ENCODE measurements at places on chromosomes 2 and 18.

GRCh38 chr2:159900343-159900742, 102.3 kb upstream of the CD302 start:
- DNase-seq, result no peak

- no peak for DNase-seq
Observed at GRCh38 chr2:110099038-110099425, 16.6 kb downstream of the MALL start.

GRCh38 chr2:170362871-170363631, 185.1 kb downstream of the MYO3B start:
- no peak for DNase-seq

- no peak for DNase-seq
Observed at GRCh38 chr2:133063775-133064174, 393.8 kb upstream of the LYPD1 start.

DNA sequence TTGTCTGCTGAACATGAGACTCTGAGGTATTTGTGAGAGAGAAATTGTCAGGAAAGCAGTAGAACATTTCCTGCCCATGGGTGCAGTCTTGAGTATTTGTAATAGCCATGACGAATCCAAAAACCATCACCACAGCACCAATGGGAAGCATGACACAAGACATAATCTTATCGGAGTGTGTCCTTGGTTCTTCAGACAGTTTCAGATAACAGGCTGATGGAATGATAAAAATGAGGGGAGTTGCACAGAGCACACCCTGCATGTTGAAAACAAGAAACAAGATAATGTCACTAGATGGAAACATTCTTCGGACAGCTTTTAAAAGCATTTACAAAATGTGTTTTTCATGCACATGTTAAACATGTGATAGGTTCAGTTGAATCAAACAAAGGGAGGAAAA, 56.9 kb downstream of the SLC38A11 start:
- DNase-seq, result no peak

- DNase-seq, result no peak
Observed at GRCh38 chr2:144015655-144016245, 504.2 kb downstream of the ZEB2 start.

DNA sequence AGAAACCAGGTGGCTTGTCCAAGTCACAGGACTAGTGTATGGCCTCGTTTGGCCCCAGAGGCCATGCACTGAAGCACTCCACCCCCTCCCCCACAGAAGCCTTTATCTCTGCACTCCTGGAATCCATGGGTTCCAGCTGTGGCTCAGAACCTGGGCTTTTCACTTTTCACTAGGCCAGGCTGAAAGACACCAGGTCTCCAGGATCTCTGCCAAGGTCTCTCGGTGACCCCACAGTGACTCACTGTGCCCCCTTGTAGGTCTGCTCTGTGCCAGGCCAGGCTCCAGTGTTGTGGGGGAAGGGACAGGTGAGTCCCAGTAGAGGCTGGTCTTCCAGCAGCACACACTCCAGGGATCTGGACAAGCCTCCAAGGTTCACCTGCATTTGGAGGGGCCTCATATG, 31.0 kb upstream of the GLI2 start:
- no peak for DNase-seq

DNA sequence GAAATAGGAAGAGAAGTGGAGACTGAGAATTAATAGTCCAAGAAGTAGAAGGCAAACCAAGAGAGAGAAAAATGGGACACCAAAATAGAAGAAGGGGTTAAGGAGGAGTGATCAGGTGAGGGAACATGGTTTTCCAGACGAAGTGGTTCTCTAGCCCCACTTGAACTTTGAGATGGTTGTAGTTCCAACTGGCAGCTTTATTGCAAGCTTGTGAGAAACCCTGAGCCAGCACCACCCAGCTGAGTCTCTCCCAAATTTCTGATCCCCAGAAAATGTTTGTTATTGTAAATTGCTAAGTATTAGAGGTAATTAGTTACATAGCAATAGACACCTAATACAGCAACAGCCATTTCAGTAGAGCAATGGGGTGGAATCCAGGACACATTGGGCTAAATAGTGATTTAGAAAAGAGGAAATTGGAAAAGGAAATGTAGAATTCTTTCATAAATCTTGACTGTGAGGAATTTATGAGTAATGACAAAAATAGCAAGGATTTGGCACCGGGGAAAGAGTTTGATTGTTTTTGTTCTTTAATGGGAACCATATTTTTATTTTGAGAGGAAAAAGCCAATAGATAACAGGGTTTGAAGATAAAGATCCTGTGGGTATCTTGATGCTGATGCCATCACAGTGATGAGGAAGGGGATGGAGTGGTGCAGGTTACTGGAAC, 62.1 kb upstream of the XDH start:
- no peak for DNase-seq

DNA sequence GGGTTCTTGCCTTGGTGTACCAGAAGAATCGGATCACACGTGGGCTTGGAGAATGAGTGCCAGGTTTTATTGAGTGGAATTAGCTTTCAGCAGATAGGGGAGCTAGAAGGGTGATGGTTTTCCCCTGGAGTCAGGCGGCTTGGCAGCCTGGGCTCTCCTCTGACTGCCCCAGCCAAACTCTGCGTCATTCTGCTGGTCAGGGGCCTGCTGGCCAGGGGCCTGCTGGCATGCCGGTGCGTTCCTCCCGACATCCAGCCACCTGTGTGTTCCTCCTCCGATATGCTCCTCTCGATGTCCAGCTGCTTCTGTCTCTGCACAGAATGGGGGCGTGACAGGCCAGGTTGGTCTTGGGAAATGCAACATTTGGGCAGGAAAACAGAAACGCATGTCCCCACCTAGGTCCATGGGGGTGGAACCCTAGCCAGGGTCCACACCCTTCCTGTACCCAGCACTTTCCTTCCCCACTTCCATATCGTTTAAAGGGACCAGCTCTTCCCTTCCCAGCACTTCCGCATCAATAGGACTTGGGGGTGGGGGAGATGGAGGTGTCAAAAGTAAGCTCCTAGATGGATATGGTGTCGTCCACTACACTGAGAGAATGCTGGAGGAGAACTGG, 85.3 kb downstream of the VWA3B start:
- DNase-seq, result no peak

- no peak for DNase-seq
Observed at GRCh38 chr18:46794607-46795006, 37.8 kb upstream of the ST8SIA5 start.

GRCh38 chr2:233010569-233011267, 2.3 kb downstream of the NGEF start:
- no peak for DNase-seq

- no peak for DNase-seq
Observed at GRCh38 chr2:127421116-127421800, 3.0 kb downstream of the PROC start.

DNA sequence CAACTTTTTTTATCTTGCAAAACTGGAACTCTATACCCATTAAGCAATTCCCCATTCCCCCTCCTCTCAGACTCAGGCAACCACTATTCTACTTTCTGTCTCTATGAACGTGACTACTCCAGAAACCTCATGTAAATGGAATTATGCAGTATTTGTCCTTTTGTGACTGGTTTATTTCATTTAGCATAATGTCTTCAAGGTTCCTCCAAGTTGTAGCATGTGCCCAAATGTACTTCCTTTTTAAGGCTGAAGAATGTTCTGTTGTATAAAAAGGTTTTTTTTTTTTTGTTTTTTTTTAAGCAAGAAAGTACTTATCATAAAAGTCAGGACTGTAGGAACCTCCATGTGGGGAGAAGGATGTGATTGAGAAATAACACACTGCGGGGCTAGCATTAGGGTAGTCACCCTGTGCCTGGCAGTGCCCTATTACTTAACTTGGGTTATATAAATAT, 262.9 kb upstream of the FBXO11 start:
- no peak for DNase-seq

DNA sequence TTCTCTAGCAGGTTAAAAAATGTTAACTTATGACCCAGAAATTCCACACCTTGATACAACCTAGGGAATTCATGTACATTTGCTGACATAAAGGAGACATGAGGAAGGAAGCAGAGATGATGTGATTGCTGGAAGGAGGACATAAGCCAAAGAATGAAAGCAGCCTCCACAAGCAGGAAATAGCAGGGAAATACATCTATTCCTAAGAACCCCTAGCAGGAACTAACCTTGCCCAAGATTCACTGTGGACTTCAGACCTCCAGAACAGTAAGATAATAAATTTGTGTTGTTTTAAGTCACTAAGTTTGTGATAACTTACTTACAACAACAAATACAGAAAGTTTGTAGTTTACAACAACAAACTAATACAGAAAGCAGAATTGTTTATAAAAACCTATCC, 4.6 kb upstream of the DSG4 start:
- no peak for DNase-seq

DNA sequence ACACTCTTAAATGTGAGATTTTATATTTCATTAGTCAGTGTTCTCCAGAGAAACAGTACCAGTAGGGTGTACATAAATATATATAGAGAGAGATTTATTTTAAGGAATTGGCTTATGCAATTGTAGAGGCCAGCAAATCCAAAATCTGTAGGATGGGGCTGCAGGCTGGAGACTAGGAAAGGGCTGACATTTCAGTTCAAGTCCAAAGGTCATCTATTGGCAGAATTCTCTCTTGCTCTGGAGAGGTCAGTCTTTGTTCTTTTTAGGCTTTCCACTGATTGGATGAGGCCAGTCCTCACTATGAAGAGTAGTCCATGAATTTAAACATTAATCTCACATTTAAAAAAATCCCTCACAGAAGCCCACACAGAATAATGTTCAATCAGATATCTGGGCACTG, 170.8 kb upstream of the NCKAP5 start:
- DNase-seq, result no peak

DNA sequence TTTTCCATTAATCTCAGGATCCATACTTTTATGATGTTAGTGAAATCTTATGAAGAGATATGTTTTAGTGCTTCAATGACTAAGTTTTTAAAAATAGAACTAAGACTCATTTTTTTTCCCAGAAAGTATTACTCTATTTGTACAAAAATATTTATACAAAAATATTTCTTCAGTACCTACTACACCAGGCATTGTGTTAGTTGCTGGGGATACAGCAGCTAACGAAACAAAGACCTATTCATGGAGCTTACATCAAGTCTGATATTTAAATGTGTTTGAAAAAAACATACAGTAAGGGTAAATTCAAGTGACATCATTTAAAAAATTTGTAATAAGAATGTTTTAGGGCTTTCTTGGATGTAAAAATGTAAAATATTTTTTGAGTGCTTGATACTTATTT, 11.6 kb downstream of the VAPA start:
- DNase-seq, result no peak

- DNase-seq, result no peak
Observed at GRCh38 chr2:229346816-229347540, 75.9 kb upstream of the PID1 start.

- no peak for DNase-seq
Observed at GRCh38 chr18:23835091-23835490, 145.8 kb downstream of the LAMA3 start.

- no peak for DNase-seq
Observed at GRCh38 chr2:72129681-72130340, 17.9 kb downstream of the CYP26B1 start.

DNA sequence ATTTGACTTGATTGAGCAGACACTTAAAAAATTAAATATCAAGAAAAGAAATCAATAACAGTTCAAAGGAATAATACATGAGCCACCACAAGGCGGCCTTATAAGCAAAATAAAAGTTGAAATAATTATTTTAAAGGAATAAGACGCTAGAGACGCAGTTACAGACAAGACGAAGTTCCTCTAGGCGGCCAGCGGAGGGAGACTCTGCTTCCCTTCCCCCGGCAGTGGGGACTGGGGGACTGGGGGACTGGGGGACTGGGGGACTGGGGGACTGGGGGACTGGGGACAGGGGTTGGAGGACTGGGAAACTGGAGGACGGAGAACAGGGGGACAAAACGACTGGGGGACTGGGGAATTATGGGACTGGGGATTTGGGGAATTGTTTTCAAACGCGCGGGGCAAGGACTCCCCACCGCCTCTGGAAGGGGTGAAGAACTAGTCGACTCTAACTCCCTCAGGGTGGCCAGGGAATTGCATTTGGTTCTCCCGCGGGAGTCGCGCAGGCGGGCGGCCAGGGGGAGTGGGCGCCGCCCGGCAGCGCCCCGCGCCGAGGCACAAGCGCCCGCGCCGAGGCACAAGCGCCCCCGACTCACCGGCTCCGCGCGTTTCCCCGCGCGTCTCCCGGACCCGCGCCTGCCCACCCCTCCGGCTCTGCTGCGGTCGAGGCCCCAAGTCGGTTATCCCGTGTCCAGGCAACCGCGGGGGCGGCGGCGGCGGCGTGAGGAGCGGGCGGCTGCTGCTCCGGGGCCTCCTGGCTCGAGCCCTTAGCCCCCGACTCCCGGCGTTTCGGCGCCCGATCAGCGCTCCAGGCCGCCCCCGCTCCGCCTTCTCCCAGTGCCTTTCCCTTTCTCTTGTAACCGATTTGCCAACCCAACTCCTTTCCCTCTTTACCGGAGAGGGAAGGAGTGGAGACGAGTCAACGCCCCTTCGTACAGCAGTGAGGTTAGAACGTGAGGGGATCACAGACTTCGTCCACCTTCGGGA, at the start of gene CCDC178:
Gene CCDC178, minus strand, starts transcription at position 662 of the 984 bp plus-strand sequence. CDS start 28,633 bp downstream, outside the sequence.
- DNase-seq, result no peak

- no peak for DNase-seq
Observed at GRCh38 chr18:58699551-58699950, 28.3 kb downstream of the MALT1 start.

GRCh38 chr2:16774980-16775898, 109.6 kb upstream of the CYRIA start:
- no peak for DNase-seq

- DNase-seq, result peak; percentile 72
Observed at GRCh38 chr2:121897335-121897970, 142.0 kb downstream of the TSN start.

GRCh38 chr2:130387804-130388203, 31.9 kb downstream of the PTPN18 start:
- no peak for DNase-seq

GRCh38 chr2:204207866-204208265, 271.3 kb downstream of the ICOS start:
- no peak for DNase-seq

DNA sequence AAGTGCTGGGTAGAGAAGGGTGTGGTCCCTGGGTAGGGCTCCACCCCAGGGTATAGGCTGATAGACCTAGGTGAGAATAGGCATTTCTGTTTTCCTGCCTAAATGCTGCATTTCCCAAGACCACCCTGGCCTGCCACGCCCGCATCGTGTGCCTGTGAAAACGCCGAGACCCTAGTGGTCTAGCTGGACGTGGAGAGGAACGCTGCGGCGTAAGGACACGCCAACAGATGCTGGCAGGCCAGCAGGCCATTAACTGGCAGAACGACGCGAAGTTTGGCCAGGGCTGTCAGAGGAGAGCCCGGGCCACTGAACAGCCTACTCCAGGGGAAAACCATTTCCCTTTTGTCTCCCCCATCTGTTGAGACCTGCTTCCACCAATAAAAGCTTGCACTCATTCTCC, 373.2 kb upstream of the FIGN start:
- DNase-seq, result no peak

DNA sequence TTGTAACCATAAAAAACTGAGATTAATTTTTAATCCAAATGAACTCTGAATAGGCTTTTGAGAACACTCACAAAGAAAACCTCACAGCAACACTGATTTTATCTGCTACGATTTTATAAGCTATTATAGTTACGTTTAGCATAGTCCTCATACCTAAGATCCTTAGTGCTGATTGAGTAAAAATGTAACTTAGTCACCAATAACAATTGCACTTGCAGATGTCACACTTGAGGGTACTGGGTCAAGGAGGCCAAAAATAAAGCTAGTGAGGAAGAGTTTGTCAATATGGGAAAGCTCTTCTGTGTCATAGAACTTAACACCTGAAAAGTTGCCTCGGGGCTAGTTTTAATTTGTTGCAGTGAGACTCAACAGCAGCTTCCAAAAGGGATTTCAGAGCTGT, 706.5 kb upstream of the FAM98A start:
- DNase-seq, result no peak

- DNase-seq, result no peak
Observed at GRCh38 chr2:162217598-162217997, 25.6 kb downstream of the FAP start.

All from GM12891 (cell line).